Hematopoietic multipotent progenitor cell (in vitro differentiated cells): ENCODE measurements at places on chromosomes 3 and 15.

DNA sequence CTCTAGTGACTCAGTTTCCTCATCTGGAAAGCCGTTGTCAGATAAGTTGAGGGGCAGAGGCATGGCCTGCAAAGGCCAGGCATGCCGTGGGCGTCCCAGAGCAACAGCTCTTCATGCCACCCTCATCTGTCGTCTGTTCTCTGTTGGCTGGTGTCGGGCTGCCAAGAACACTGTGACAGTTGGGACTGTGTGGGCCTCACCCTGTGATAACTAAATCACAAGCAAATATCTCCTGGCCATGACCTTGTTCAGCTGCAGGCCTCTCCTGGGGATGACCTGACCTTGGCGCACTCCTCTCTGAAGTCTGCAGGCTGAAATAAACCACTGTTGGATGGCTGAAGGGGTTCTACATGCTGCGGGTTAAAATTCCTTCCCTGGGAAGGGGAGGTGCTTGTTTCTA lies 145.9 kb downstream of the SHQ1 start:
- DNase-seq, result no peak

- no peak for DNase-seq
Measured at GRCh38 chr15:81516461-81516860, 142.4 kb upstream of the TMC3 start.

- no peak for DNase-seq
Measured at GRCh38 chr3:38549082-38549481, 52.9 kb downstream of the EXOG start.

- DNase-seq, result peak; percentile 62
Measured at GRCh38 chr3:172321035-172321434, 127.2 kb downstream of the GHSR start.

DNA sequence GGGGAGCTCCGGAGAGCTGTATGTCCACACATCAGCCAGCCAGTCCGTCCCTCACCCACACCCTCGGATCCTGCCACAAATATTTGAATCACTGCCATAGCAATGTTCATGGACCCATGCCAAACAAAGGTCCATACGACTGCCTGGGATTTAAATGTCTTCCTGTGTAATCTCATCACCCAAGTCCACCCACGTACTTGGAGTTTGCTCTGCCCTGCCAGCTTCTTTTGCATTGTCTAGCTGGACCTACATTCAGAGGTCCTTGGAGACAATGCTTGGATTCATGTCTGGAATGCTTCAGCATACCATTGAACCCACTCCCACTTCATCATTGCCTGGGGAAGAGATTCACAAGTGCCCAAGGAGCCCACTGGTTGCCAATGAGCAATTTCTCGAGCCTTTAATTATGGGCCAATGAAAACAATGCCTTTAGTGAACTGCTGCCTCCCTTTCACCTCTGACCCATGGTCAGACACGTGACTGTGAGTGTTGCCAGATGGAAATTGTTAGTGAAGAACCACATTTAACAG lies 90.4 kb upstream of the PHLDB2 start:
- DNase-seq, result no peak

- DNase-seq, result no peak
Measured at GRCh38 chr3:145815707-145816413, 345.1 kb downstream of the PLOD2 start.

GRCh38 chr15:47985568-47985967 lies 135.2 kb upstream of the SLC24A5 start:
- DNase-seq, result no peak

DNA sequence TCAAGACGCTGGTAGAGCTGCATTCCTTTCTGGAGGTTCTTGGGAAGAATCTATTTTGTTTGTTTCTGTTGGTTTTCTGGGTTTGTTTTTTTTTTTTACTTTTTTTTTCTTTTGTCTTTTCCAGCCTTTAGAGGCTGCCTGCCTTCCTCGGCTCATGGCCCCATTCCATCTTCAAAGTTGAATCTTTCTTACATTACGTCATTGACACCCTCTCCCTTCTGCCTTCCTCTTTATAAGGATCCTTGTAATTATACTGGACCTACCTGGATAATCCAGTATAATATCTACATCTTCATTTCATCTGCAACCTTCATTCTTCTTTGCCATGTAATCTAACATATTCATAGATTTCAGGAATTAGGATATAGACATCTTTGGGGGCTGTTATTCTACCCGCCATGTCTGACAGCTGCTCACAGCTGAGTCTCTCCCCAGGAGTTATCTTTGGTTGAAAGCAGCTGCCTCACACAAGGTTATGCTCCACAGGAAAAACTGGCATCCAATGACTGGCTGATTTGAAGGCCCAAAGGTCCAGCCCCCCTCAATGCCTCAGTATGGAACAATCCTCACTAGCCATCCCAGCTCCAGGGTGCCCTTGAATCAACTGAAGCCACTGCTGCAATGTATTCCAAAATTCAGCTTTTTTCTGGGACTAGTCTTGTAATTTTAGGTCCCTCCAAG lies 38.4 kb upstream of the THBS1 start:
- DNase-seq, result no peak

DNA sequence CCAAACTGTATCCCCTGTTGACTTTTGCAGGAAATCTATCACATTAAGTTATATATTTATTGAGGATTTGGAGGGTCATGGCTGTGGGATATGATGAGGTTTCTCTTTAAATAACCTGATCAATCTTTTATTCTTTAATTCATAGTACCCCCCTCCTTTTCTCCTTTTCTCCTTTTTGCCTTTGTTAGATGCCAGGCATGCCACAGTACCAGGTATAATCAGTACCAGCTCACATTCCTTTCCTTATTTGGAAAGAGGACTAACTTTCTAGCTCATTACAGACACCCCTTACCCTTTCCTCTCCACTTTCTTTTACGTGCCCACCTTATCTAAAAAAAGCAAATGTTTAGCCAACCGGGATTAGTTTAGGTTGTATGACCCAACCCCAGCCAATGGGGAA lies 326.4 kb upstream of the NAALADL2 start:
- no peak for DNase-seq

GRCh38 chr3:187878772-187879518 lies 133.7 kb upstream of the BCL6 start:
- no peak for DNase-seq

- DNase-seq, result no peak
Measured at GRCh38 chr3:24437326-24437725, 57.3 kb downstream of the THRB start.

DNA sequence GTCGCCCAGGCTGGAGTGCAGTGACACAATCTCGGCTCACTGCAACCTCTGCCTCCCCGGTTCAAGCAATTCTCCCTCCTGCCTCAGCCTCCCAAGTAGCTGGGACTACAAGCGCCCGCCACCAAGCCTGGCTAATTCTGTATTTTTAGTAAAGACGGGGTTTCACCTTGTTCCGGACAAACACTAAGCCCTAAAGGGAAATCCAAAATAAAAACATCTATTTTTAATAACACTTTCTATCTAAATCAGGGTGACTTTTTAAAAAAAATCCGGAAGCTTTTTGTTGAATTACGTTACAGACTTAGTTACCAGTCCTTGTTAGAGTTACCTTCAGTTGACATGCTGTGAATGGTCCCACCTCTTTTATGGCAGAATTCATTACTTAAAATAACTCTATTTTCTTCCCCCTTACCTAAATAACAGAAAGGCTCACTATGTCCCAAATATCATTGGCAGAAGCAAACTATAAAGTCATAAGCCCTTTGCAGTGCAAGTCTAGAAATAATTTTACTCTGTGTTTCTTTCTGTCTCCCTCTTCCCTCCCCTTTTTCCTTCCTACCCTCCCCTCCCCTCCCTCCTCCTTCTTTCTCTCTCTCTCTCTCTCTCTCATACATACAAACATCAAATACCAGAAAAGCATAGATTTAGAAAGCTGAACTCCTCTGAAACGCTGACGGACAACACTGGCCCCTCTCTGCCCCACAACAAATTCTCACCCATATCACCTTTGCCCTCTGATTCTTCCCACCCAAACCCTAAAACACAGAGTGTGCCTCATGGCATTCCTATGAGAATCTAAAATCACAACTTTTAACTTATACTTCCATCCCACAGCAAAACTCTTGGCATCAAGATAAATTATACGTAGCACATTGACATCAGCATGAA lies 18.3 kb downstream of the THBS1 start:
- DNase-seq, result no peak

DNA sequence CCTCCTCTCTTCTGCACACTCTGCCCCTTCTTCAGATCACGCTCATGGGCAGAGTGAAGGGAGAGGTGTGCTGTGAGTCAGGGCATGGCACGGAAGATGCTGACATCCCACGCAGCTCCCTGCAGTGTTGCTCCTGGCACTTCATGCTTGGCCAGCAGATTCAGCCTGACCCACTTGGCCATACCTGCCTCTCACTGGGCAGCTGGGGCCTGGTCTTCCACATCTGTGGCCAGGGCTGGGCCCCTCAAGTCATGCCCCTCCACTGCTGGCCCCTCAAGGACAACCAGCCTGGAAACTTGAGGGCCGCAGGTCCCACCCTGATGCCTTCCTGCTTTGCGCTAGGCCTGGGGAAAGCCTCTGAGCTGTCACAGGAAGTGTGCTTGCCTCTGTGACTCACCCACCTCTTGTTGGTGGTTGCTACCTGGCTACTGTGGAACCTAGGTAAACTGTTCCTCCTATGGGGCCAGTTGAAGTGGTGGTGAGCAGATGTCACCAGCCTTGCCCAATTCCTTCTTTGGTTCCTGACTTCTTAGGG lies 48.7 kb downstream of the BSN start:
- DNase-seq, result peak; percentile 11

- DNase-seq, result no peak
Measured at GRCh38 chr15:26126819-26127387, 263.8 kb upstream of the ATP10A start.

- DNase-seq, result no peak
Measured at GRCh38 chr3:183988216-183988790, 29.4 kb downstream of the ABCC5 start.

GRCh38 chr3:86923071-86923491 lies 67.9 kb downstream of the VGLL3 start:
- no peak for DNase-seq

- DNase-seq, result no peak
Measured at GRCh38 chr15:92614791-92615785, 40.5 kb downstream of the FAM174B start.

GRCh38 chr15:55695432-55695831 lies 47.5 kb downstream of the PRTG start:
- no peak for DNase-seq

- DNase-seq, result peak; percentile 71
Measured at GRCh38 chr15:51077221-51078153, 17.2 kb downstream of the TNFAIP8L3 start.

DNA sequence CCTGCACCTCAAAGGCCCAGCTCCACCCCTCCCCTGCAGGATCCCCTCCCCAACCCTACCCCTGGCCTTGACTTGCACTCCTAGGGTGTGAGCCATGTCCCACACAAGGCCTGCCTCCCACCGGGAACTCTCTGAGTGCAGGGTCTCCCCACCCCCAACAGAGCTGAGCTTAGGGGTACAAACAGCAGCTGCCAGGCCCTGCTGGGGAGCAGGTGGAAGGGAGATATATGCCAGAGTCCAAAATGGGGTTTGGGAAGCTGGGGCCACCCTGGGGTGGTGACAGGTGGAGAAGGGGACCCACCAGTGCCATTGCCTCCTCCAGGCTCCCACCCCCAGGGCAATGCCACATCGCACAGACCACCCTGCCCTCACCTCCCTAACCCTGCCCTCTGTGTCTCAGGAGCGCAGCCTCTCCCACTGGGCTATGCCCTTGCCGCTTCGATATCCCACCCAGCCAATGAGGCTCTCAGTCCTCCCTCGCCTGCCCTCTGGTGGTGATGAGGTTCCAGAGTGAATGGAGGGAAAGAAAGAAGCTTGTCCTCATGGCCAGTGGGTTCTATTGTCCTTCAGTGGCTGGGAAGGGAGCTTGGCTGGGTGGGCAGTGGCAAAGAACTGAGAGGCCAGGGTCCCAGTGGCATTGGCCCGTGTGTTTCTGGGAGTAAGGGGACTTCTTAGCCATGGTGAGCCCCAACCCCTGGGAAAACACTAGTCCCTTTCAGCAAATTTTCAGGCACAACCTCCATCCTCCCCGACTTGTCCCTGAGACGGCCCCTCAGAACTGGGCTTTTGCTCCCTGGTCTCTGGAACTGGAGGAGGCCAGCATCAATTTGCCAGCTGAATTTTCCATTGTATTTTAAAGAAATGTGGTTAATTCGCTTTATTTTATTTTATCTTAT lies 46.8 kb downstream of the CYP11A1 start:
- no peak for DNase-seq

GRCh38 chr3:81214631-81215030 lies 546.8 kb downstream of the GBE1 start:
- no peak for DNase-seq

DNA sequence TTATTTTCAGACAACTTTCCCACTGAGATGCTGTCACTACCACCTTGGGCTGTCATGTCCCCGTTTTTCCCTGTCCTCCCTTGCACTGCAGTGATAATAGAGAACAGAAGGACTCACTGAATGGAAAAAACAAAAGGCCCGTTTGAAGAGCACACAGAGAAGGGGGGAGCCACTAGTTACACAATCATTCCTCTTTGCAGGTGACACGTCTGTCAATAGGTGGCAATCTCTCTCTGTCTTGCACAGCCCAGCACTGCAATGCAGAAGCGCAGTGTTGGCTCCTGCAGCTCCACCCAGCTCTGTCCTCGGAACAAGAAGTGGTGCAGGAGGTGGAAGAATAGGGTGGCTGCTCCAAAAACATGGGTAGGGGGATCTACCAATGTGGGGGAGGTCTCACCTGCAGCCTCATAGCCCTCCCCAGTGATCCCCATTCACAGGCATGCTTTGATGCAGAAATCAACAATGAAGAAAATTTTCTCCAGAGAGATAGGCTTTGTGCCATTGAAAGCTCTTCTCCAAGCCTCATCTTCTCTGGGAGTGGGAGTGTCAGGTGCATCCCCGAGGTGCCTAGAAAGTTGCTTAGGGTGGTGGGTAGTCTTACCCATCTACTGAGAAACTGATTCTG lies 31.8 kb downstream of the FSTL1 start:
- peak; percentile 73 for DNase-seq

DNA sequence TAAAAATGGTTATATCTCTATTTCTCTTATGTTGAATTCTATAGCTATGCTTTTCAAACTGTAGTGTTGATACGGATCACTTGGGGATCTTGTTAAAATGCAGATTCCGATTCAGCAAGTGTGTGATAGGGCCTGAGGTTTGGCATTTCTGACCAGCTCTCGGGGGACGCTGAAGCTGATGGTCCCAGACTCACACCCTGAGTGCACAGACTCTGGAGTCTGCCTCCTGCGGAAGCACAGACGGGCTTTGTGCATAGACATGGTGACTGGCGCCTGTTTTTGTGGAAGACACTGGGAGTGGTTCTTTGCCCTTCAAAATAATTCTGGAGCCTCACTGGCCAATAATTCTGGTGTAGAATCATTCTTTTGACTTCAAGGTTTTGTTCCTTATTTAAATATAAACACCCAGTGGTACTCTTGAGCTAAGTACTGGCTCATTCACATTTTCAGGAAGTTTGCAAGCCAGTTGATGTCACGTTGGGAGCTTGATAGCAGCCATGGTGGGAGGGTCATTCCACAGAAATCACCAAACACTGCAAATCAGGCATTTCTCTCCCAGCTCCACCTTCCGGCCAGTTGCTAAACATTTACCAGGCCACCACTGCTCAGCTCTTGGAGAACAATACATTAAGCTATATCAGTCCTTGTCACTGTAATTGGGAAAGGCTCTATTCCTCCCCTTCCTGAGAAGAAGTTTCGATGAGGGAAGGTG lies 19.2 kb downstream of the CLDN11 start:
- no peak for DNase-seq
